Upper lobe of right lung (tissue), 1 donor: ENCODE measurements at places on chromosomes 2 and 18. TPM values are rescaled to one million over a fixed set of nuclear protein-coding genes. Genes with fewer than 3 reads are reported as not detected.

The CD207 gene
- total RNA-seq: 3.6 TPM

The PRKD3 gene
- 43.6 TPM for total RNA-seq

The EPB41L5 gene
- 85.5 TPM for total RNA-seq

The C2orf66 gene
- 0.38 TPM for total RNA-seq

The TOGARAM2 gene
- 0.72 TPM for total RNA-seq

The DHRS9 gene
- total RNA-seq: 7.6 TPM

The RNF152 gene
- total RNA-seq: 21.2 TPM

The ASB18 gene
- total RNA-seq: not detected

The MALT1 gene
- total RNA-seq: 25.8 TPM

The MXD1 gene
- total RNA-seq: 21.3 TPM

The IGFBP2 gene
- 46.1 TPM for total RNA-seq

The NYAP2 gene
- 0.93 TPM for total RNA-seq

The WDR7 gene
- total RNA-seq: 30.7 TPM

The PAIP2B gene
- total RNA-seq: 6.3 TPM

The PXDN gene
- total RNA-seq: 58.4 TPM

The ZNF236 gene
- total RNA-seq: 14.9 TPM

The KATNAL2 gene
- 3.1 TPM for total RNA-seq

The ITGB6 gene
- 109 TPM for total RNA-seq

The TUBA3E gene
- not detected for total RNA-seq

The NTSR2 gene
- not detected for total RNA-seq

The KHK gene
- total RNA-seq: 4.9 TPM

The DYNC1I2 gene
- 89.1 TPM for total RNA-seq

The IL1B gene
- 11.5 TPM for total RNA-seq

The PAX8 gene
- total RNA-seq: 1.6 TPM

The CELF4 gene
- total RNA-seq: 1.2 TPM

The MOCOS gene
- total RNA-seq: 5.0 TPM

The ARHGEF4 gene
- total RNA-seq: 11.1 TPM

The ACVR1C gene
- 1.1 TPM for total RNA-seq

The CCDC74B gene
- total RNA-seq: 0.78 TPM

The CFAP65 gene
- total RNA-seq: not detected

The ANKRD30BL gene
- total RNA-seq: not detected

The LOXHD1 gene
- total RNA-seq: 2.7 TPM

The PCARE gene
- total RNA-seq: 0.55 TPM

The ALPG gene
- total RNA-seq: 0.49 TPM

The LHCGR gene
- not detected for total RNA-seq

The C2orf15 gene
- total RNA-seq: 1.1 TPM

The CRYBA2 gene
- not detected for total RNA-seq

The UGT1A4 gene
- total RNA-seq: not detected

The PFN4 gene
- 1.5 TPM for total RNA-seq

The DSC1 gene
- not detected for total RNA-seq

The CYTIP gene
- 34.7 TPM for total RNA-seq

The OXER1 gene
- 1.1 TPM for total RNA-seq

The ACTR3 gene
- total RNA-seq: 229 TPM

The OSBPL6 gene
- 2.6 TPM for total RNA-seq

The CAPN14 gene
- 0.26 TPM for total RNA-seq
